ENCODE measurements at places on chromosomes 11 and 22. TPM values are rescaled to one million over a fixed set of nuclear protein-coding genes. Genes with fewer than 3 reads are reported as not detected.

The TRIM49 gene
- polyA plus RNA-seq = not detected

The GSTT2 gene
- polyA plus RNA-seq = not detected

The APOC3 gene
- not detected for polyA plus RNA-seq

The OR52I2 gene
- not detected for polyA plus RNA-seq

The TMEM191B gene
- not detected for polyA plus RNA-seq

The IFITM1 gene
- not detected for polyA plus RNA-seq

The SCN2B gene
- polyA plus RNA-seq = 3.9 TPM

The DTX4 gene
- polyA plus RNA-seq = 18.7 TPM

The PANX3 gene
- polyA plus RNA-seq = not detected

The KCNJ11 gene
- 10.2 TPM for polyA plus RNA-seq

The C11orf91 gene
- not detected for polyA plus RNA-seq

The NXPE4 gene
- not detected for polyA plus RNA-seq

The THRSP gene
- not detected for polyA plus RNA-seq

The KCNC1 gene
- 0.87 TPM for polyA plus RNA-seq

The CCDC83 gene
- polyA plus RNA-seq = not detected

The DNAJB7 gene
- polyA plus RNA-seq = 0.43 TPM

The MS4A6A gene
- 12.5 TPM for polyA plus RNA-seq

The PAMR1 gene
- 20.7 TPM for polyA plus RNA-seq

The FGF4 gene
- polyA plus RNA-seq = 4.2 TPM

The OAF gene
- polyA plus RNA-seq = 38.4 TPM

The ZNF202 gene
- polyA plus RNA-seq = 28.5 TPM

The ELFN2 gene
- polyA plus RNA-seq = 2.4 TPM

The MEI1 gene
- 0.87 TPM for polyA plus RNA-seq

The NFRKB gene
- 23.8 TPM for polyA plus RNA-seq

The CYTH4 gene
- polyA plus RNA-seq = 4.9 TPM

The CASP5 gene
- polyA plus RNA-seq = 0.81 TPM

The GP1BB gene
- polyA plus RNA-seq = 6.6 TPM

The ZNRF3 gene
- 7.3 TPM for polyA plus RNA-seq

The GRAP2 gene
- polyA plus RNA-seq = not detected

The SGSM1 gene
- 3.2 TPM for polyA plus RNA-seq

The POU2AF2 gene
- polyA plus RNA-seq = not detected

The XBP1 gene
- 57.5 TPM for polyA plus RNA-seq

The RAB39A gene
- polyA plus RNA-seq = not detected

The OR8A1 gene
- 0.78 TPM for polyA plus RNA-seq

The APOL5 gene
- polyA plus RNA-seq = 1.3 TPM

The KRTAP5-7 gene
- not detected for polyA plus RNA-seq

The DNAL4 gene
- polyA plus RNA-seq = not detected

The TRIM51 gene
- polyA plus RNA-seq = not detected

The FAM118B gene
- polyA plus RNA-seq = not detected

The BTBD18 gene
- polyA plus RNA-seq = 0.07 TPM

The CCDC81 gene
- polyA plus RNA-seq = 0.82 TPM

The MYO7A gene
- polyA plus RNA-seq = 2.7 TPM

The MN1 gene
- 18.2 TPM for polyA plus RNA-seq

The SCGB1C1 gene
- not detected for polyA plus RNA-seq

The CEP126 gene
- polyA plus RNA-seq = 3.6 TPM

The ACRV1 gene
- 0.31 TPM for polyA plus RNA-seq

Measured in muscle of arm (tissue), 14 donors.